Heart right ventricle (tissue), 16 donors: ENCODE measurements at places on chromosomes 12 and 14. TPM values are rescaled to one million over a fixed set of nuclear protein-coding genes. Genes with fewer than 3 reads are reported as not detected.

The SLC25A47 gene
- not detected for total RNA-seq

The TUBA1C gene
- 59.5 TPM for total RNA-seq

DNA sequence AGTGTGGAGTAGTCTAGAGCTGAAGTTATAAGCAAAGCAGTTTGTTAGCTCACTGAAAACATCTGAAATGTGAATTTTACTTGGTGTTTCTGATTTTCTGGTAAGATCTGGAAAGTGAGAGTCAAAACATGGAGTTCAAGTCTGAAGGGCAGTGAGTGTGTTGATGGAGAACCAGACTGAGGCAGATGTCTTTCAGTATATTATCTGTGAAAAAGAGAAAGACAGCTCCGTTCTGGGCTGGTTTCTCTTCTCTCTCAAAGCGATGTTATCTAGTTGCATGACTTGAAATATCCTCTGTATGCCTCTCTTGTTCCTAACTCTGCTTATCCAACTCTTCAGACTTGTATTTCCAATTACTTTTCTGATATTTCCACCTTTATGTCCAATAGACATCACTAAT lies 381.9 kb upstream of the RGS6 start:
- no peaks in the 10 kb centered on the region for H3K27me3 ChIP-seq
- H3K36me3 ChIP-seq, result no peaks in the 10 kb centered on the region
- H3K27ac ChIP-seq, result no peak overlapping the region
- H3K4me3 ChIP-seq, result no peak overlapping the region
- H3K4me1 ChIP-seq, result no peaks in the 10 kb centered on the region
- no peak for DNase-seq

DNA sequence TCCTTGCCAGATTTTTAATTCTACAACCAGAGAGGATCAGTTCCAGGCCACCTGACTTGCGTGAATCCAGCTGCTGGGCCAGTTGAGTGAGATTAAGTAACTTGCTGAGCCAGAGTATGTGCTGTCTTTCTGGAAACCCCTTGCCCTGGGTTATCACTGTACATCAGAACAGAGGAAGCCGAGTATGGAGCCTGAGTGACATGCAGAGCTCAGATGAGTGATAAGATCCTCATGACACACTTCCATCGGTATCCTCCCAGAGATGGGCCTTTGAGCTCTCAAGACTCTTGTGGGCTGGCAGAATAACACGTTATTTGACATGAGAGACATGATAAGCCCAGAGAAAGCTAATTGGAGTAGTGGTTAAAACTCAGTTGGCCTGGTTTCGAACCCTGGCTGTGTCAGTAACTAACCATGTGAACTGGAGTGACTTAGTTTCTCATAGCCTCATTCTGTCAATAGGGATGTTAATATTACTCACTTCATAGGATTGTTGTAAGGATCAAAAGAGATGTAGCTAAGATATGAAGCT lies 388.1 kb downstream of the ZFP36L1 start:
- H3K27me3 ChIP-seq, result no peaks in the 10 kb centered on the region
- H3K4me3 ChIP-seq, result no peak overlapping the region
- no peak for DNase-seq
- H3K36me3 ChIP-seq, result no peaks in the 10 kb centered on the region
- H3K4me1 ChIP-seq, result peaks cover 55% of the 10 kb centered on the region

DNA sequence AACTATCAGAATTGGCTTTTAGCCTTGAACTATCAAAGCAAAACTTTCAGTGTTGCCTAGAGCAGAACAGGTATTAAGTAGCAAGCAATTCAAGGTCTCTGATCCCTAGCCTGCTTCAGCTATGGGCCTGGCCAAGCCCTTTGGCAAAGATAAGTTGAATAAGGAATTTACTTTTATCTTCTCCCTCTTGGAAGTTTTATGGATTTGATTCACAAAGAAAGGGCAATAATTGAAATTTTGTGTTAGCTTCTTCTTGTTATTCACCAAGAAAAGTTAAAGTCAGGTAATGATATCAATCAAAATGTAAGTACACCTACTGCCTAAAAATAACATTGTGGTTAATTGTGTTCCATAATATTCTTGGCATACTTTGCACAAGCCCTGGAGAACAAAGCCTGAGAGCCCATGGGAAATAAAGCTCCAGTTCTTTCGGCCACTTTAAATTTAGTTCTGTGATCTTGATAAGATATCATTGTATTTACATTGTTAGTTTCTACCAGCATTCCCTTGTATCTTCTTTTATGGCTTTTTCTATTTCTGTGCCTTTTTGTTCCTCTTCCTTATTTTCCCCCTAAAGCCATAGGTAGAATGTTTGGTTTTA lies 158.0 kb downstream of the RAD51B start:
- no peak for DNase-seq
- H3K27ac ChIP-seq, result no peak overlapping the region
- H3K4me1 ChIP-seq, result peaks cover 25% of the 10 kb centered on the region
- no peaks in the 10 kb centered on the region for H3K36me3 ChIP-seq

DNA sequence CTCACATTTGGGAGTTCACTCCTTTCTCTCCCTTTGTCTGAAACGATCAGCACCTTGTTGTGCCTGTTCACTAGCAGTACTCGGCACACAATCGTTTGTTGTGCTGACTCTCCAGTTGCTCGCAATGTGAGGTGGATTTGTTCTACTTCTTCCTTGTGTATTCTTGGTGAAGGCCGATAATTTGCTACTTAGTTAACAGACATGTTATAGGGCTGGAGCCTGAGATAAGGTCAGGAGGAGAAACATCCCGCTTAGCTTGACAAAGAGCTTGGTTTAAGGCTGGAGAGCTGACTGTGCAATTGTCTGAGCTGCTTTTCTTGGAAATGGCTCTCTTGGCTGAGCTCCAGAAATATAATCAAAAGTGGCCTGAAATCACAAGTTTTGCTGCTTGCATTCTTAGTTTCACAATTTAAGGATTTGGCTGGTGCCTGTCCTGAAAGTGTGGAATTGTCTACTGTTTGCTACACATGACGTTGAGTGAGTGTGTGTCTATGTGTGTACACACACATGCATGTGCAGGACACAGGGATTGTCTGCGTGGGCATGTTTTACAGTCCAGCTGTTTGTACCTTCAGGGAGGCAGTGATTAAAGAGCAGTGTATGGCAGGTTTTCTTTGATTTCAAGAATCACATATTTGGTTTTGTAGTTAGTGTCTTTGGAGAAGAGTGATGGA lies 77.7 kb downstream of the ARF6 start:
- H3K36me3 ChIP-seq, result no peaks in the 10 kb centered on the region
- peak; percentile 41 for DNase-seq
- H3K27ac ChIP-seq, result peak overlapping the region; percentile 70
- H3K27me3 ChIP-seq, result no peaks in the 10 kb centered on the region

DNA sequence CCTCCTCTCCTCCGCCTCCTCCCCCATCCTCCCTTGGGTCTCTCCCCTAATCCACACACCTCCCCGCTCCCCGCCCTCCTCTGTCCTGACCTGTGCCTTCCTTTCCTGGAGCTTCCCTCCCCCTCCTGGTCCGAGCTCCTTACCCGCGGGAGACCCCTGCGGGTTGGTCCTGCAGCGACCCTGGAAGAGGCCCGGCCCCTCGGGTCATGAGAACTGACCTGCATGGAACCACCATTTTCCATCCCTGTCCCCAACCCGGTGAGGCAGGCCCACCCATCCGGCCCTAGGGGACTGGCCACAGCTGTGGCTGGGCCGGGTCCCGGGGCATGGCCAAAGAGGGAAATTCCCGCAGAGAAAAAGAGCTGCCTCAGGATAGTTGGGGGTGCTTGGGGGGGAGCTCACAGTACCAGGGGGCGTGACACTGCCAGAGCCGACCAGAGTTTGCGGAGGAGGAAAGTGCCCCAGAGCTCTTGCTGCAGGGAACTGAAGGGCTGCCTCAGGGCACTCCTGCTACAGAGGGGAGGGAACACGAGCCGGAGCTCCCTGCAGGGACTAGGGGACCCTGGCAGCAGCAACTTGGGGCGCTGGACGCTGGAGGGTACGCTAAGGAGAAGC lies 613 bp downstream of the ARHGEF40 start:
- peaks cover 30% of the 10 kb centered on the region for H3K36me3 ChIP-seq
- H3K27ac ChIP-seq, result peak overlapping the region; percentile 97
- peaks cover 36% of the 10 kb centered on the region for H3K4me1 ChIP-seq
- no peaks in the 10 kb centered on the region for H3K27me3 ChIP-seq

- H3K4me1 ChIP-seq, result peaks cover 10% of the 10 kb centered on the region
- H3K36me3 ChIP-seq, result no peaks in the 10 kb centered on the region
- H3K27ac ChIP-seq, result no peak overlapping the region
- no peak overlapping the region for H3K4me3 ChIP-seq
- H3K27me3 ChIP-seq, result peaks cover 13% of the 10 kb centered on the region
Measured at GRCh38 chr12:56082382-56082781, 2.4 kb downstream of the ERBB3 start.

- no peak overlapping the region for H3K27ac ChIP-seq
- H3K4me1 ChIP-seq, result no peaks in the 10 kb centered on the region
- H3K27me3 ChIP-seq, result no peaks in the 10 kb centered on the region
- no peak overlapping the region for H3K4me3 ChIP-seq
- H3K36me3 ChIP-seq, result no peaks in the 10 kb centered on the region
Measured at GRCh38 chr12:89732522-89732921, 23.9 kb upstream of the ATP2B1 start.

GRCh38 chr14:68137704-68138619 lies 318.4 kb downstream of the RAD51B start:
- no peak overlapping the region for H3K4me3 ChIP-seq
- no peaks in the 10 kb centered on the region for H3K27me3 ChIP-seq
- peak overlapping the region; percentile 6 for H3K27ac ChIP-seq

DNA sequence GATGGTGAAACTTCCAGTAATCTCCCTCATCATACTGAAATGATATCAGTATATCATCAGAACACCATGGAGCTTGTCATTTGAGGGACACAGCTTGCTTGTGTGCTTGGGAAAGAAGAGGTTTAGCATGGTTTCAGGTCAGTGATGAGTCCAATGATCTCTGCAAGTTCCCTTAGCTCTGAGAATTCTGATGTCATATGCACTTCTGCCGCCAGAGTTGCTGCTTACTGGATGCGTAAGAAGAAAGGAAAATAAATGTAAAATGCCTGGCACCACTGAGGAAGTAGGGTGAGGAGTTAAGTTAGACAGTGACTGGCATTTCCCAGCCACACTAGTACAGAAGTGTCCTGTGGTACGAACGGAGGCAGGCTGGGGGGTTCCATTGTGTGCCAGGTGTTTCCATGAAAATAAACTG lies 22.6 kb downstream of the PRKCH start:
- H3K36me3 ChIP-seq, result no peaks in the 10 kb centered on the region
- no peak for DNase-seq
- peak overlapping the region; percentile 16 for H3K27ac ChIP-seq
- H3K27me3 ChIP-seq, result no peaks in the 10 kb centered on the region
- no peaks in the 10 kb centered on the region for H3K4me1 ChIP-seq
